Trophoblast cell (in vitro differentiated cells and primary cell): ENCODE measurements at places on chromosomes 5 and 9.

GRCh38 chr5:133939668-133940067, 28.8 kb downstream of the C5orf15 start:
- H3K27me3 ChIP-seq, result no peaks in the 10 kb centered on the region
- no peak overlapping the region for H3K27ac ChIP-seq
- no peaks in the 10 kb centered on the region for H3K36me3 ChIP-seq
- H3K4me3 ChIP-seq, result no peak overlapping the region

- no peaks in the 10 kb centered on the region for H3K4me1 ChIP-seq
- H3K36me3 ChIP-seq, result no peaks in the 10 kb centered on the region
- no peaks in the 10 kb centered on the region for H3K27me3 ChIP-seq
- no peak overlapping the region for H3K27ac ChIP-seq
These were observed 36.5 kb upstream of the ASTN2 start for GRCh38 chr9:117451311-117451710.

- no peaks in the 10 kb centered on the region for H3K4me1 ChIP-seq
- H3K36me3 ChIP-seq, result no peaks in the 10 kb centered on the region
- H3K27ac ChIP-seq, result no peak overlapping the region
- no peak for DNase-seq
- no peak overlapping the region for H3K4me3 ChIP-seq
These were observed 789.9 kb upstream of the C9orf72 start for GRCh38 chr9:28363151-28363562.

- no peak overlapping the region for H3K4me3 ChIP-seq
- DNase-seq, result no peak
- no peaks in the 10 kb centered on the region for H3K27me3 ChIP-seq
- H3K27ac ChIP-seq, result peak overlapping the region; percentile 76
- H3K4me1 ChIP-seq, result peaks cover 14% of the 10 kb centered on the region
- H3K36me3 ChIP-seq, result no peaks in the 10 kb centered on the region
These were observed 96.5 kb upstream of the ANKRD55 start for GRCh38 chr5:56329652-56330051.

DNA sequence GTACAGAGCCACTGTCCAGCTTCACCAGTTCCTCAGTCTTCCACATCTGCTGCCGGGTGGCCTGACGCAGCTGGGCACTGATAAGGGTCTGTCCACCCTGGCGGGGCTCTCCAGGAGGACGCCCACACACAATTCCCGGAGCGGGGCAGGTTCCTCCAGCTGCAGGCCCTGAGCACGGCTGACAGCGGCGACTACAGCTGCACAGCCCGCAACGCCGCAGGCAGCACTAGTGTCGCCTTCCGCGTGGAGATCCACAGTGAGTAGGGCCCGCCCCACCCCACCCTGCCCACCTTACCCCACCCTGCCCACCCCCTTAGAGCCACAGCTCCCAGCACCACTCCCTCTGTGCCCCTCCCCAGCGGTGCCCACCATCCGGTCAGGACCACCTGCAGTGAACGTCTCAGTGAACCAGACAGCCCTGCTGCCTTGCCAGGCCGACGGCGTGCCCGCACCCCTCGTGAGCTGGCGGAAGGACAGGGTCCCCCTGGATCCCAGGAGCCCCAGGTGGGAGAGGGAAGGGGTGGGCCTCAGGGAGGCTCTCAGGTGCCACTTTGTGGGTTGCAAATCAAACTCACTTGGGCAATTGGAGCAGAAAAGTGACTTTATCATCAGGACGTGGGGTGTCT, 48.8 kb upstream of the ASS1 start:
- no peak for DNase-seq
- no peak overlapping the region for H3K27ac ChIP-seq
- peaks cover 3% of the 10 kb centered on the region for H3K36me3 ChIP-seq
- peaks cover 5% of the 10 kb centered on the region for H3K4me1 ChIP-seq
- no peak overlapping the region for H3K4me3 ChIP-seq

DNA sequence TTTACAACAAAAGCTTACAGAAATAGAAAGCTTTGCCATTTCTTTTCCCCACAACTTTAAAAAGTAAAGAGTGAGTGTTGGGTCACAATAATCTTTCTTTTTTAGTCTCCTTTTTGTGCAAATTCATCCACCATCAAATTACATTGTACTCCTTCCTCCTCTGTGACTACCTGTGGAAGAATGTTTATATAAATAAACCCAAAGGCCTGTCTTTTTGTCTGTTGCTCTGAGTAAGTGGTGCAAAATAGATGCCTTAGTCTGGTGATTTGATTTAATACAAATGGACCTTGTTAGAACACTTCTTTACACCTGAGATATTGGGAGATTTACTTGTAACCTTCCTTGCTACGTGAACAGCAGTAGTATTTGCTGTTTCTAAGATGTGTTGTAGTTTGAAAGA, 53.5 kb upstream of the TAF11L2 start:
- no peak overlapping the region for H3K27ac ChIP-seq
- H3K36me3 ChIP-seq, result no peaks in the 10 kb centered on the region
- no peaks in the 10 kb centered on the region for H3K27me3 ChIP-seq
- H3K4me3 ChIP-seq, result no peak overlapping the region
- no peak for DNase-seq

DNA sequence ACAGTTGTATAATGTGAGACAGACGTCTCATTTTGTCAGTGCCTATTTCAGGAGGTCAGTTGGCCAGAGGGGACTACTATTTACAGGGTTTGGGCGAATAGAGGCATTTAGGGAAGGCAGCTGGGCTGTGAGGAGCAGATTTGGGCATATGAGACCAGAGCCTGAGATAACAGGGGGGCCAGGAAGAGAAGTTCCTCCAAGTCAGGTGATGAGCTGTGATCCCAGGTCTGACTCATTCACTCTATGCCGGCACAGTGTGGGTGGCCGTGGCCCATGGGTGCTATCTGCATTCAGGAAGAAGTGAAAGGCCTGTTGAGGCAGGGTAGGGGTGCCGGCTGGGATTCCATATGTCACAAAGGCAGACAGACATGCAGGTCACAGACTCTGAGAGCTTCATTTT, 142.8 kb downstream of the PDZD2 start:
- H3K36me3 ChIP-seq, result no peaks in the 10 kb centered on the region
- no peaks in the 10 kb centered on the region for H3K27me3 ChIP-seq
- peaks cover 5% of the 10 kb centered on the region for H3K4me1 ChIP-seq
- no peak overlapping the region for H3K4me3 ChIP-seq
- H3K27ac ChIP-seq, result no peak overlapping the region

DNA sequence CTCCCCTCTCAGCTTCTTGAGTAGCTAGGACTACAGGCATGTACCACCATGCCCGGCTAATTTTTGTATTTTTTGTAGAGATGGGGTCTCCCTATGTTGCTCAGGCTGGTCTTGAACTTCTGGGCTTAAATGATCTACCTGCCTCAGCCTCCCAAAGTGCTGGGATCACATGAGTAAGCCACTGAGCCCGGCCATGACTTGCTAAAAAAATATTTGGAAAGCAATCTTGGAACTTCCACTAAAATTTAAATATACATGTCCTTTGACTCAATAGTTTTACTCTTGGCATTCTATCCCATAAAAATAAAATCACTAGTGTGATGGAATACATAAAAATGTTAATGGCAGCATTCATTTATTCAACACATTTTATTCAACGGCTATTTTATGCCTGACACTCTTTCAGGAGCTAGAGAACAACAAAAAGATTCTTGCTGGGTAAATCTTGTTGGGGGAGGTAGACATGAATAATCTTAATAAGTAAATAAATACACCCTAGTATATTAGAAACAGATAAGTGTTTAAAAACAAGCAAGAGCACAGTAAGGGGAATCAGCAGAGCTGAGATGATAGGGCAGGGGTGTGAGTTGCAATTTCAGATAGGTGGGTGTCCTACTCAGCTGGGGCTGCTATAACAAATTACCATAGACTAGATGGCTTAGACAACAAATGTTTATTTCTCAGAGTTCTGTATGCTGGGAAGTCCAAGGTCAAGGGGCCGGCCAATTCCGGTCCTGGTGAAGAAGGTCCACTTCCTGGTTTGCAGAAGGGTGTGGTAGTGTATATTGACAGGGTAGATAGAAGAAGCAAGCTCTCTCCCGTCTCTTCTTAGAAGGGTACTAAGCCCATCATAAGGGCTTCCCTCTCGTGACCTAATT, 50.7 kb downstream of the KCNV2 start:
- H3K4me3 ChIP-seq, result no peak overlapping the region
- peak; percentile 14 for DNase-seq
- H3K27me3 ChIP-seq, result no peaks in the 10 kb centered on the region
- no peak overlapping the region for H3K27ac ChIP-seq
- no peaks in the 10 kb centered on the region for H3K36me3 ChIP-seq
